ENCODE measurements at places on chromosomes 13 and 19.
A peak's percentile ranks its signal among the peaks of the same experiment; 100 is the strongest.

GRCh38 chr19:51602189-51602854, 27.9 kb downstream of the SIGLEC5 start:
- no peak for DNase-seq

DNA sequence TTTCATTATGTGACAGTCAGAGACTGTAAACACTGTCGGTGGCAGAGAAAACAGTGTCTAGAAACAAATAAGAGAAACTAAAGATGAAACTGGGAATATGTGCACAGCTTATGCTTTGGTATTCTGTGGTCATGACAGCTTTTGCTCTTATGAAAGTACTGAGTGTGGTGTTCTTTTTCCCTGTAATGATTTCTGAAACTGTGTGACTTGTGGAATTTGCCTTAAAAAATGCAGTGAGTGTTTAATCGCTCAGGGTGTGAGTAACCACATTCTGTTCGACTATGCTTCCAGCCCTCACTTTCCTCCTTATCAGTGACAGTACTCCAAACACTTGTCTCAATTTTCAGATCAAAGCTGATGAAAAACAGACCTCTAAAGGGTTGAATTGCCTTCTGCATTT, 66.9 kb upstream of the DIAPH3 start:
- no peak for DNase-seq

GRCh38 chr13:78131811-78132210, 213.2 kb upstream of the EDNRB start:
- no peak for DNase-seq

GRCh38 chr19:46481947-46482346, 10.6 kb upstream of the PNMA8A start:
- DNase-seq: no peak

GRCh38 chr13:32116210-32116609, 84.6 kb downstream of the FRY start:
- no peak for DNase-seq

DNA sequence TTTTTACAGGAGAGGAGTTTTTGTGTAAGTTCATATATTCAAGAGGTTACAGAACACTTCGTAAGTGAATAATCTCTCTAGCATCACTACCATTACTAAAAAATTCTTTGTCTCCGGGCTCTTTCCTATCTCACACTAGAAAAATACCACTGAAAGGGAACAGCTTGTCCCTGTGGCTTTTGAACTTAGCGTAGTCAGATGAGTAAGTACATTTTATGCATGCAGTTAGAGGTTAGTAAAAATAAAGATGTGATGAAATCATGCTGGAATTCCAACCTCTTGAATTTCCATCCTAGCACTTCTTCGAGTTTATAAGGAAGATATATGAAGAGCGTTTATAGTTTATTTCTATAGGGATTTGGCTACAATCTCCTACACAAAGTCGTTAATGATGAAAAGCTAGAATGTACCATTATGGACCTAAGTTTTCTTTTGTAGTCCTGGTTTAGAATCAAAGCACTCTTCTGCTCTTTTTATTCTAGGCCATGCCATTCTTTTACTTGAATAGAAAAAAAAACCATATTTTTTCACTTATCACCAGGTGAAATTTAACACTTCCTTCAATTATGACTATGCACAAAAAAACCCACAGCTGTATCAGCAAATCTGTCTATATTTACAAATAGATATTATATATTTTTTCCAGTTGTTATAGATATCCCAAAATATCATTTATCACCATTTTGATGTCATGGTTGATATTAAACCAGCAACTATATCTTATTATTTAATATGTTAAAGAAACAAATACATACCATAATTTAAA, 139.9 kb upstream of the PCDH9 start:
- no peak for DNase-seq

DNA sequence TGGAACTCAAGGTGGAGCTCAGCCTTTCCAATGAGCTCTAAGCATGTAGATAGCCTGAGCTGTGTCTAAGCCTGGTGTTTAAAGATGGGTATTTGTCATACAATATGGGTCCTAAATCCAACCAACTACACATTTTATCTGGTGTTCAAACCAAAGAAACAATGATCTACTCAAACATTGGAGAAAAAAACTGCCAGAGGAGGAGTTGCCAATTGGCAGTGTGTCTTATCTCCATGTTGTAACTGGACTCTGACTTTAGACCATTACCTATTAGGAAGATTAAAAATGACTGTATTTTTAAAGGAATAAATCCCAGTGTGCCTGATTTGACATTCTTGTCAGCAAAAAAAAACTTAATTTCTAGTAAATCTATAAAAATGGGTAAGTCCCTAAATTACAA, 96.3 kb downstream of the COG6 start:
- DNase-seq: no peak

- no peak for DNase-seq
Measured at GRCh38 chr19:50293263-50294004, 35.7 kb downstream of the KCNC3 start.

DNA sequence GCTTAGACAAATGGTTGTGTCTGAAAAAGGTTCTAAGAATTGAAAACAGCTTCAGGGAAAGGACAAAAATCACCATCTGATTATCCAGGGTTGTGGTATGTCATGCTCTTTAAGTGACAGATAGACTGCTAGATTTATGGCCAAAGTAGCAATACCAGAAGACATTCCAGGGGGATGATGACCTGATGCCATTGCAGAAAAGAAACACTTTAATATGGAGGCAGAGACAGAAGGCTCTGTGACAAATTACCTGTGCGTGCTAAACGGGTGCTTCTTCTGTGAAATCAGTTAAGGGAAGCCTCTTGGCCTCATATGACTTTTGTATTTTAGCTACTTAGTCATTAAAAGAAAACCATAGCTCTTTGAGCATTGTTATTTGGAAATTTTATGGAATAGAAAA, 144.3 kb upstream of the RNF113B start:
- DNase-seq: no peak

- no peak for DNase-seq
Measured at GRCh38 chr13:30735025-30735871, at the start of gene ALOX5AP. ALOX5AP (plus strand) TSS chr13:30735543; CDS start chr13:30735606, 63 bp downstream.

DNA sequence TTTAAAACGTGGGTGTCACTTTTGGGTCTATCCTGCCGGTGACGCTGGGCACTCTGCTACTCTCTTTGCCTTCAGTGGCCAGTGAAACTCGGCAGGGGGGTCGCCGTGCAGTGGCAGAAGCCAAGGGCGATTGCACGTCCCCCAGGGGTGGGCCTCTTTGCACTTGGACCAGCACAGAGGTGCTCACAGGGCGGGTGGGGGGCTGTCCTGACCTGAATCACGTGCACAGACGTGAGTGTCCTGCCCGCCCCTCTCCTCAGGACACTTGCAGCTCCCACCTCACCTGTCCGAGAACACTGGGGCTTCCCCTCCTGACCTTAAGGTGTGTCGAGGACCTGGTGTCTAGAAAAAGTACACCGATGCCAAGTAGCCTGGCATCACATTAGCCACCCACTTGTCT, 16.1 kb downstream of the COL4A1 start:
- no peak for DNase-seq

- DNase-seq: no peak
Measured at GRCh38 chr13:76036176-76036575, 400.0 kb downstream of the LMO7 start.

GRCh38 chr13:90395348-90395747, 952.1 kb upstream of the MIR17HG start:
- DNase-seq: no peak

DNA sequence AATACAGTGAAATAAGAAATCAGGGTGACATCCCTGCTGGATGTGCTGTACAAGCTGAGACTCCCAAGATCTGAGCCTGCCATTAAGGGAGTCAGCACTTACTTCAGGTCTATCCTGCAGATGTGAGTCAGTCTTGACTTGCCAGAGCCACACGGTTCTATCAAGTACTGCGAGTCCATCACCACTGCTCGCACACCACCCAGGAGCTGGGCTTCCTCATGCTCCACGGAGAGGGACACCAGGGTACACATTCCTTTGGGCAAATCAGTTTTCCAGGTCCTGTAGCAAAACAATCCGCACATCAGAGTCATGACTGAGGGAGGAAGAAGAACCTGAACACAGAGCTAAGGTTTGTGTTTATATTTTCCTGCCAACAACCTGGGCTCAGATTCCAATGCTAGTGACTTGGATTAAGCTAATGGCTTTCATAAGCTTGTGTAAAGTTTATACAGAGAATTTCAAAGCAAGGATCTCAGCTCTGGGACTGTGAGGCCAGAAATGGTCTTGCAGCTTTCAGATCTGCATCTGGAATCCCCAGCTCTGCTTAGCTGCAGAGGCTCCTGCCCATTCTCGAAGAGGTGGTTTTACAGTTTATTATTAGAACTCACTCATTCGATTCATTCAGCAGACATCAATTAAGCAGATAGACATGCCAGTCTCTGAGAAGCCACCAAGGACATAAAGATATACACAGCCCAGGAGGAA, 90.6 kb downstream of the KL start:
- no peak for DNase-seq

- no peak for DNase-seq
Measured at GRCh38 chr13:30920162-30920909, 12.1 kb upstream of the TEX26 start.

DNA sequence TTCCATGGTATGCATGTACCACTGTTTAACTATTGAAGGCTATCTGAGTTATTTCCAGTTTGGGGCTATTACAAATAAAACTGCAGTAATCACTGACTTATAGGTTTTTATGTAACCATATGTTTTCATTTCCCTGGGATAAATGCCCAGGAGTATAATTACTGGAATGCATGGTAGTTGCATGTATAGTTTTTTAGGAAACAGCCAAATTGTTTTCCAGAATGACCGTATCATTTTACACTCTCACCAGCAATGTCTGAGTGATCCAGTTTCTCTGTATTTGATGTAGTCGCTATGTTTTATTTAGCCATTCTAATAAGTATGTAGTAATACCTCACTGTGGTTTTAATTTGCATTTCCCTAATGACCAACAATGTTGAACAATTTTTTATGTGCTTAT, 42.0 kb downstream of the CYSLTR2 start:
- no peak for DNase-seq

DNA sequence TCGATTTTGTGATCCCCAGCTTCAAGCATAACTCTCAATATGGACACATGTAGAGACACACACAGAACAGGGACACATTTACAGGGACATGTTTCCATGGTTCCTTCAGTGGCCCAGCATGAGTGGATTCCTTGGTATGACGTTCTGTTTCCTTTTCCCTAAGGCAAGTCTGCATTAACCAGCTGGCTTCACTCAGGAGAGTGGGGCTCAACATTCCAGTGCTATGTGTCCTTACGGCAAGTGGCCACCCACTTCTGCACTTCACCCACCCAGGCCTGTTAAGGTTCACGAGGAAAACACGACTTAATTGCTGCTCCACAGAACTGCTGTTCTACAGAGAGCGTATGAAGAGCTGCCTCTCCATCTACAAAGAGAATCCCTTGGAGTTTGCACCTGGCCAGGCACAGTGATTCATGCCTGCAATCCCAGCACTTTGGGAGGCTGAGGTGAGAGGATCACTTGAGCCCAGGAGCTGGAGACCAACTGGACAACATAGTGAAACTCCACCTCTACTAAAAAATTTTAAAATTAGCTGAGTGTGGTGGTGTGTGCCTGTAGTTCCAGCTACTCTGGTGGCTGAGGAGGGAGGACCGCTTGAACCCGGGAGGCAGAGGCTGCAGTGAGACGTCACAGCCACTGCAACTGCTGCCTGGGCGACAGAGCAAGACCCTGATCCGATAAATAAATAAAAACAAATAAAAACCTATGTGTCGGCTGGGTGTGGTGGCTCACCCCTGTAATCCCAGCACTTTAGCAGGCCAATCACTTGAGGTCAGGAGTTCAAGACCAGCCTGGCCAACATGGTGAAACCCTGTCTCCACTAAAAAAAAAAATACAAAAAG, 32.5 kb downstream of the BRD4 start:
- no peak for DNase-seq

GRCh38 chr13:40609972-40610726, 56.3 kb downstream of the FOXO1 start:
- no peak for DNase-seq

DNA sequence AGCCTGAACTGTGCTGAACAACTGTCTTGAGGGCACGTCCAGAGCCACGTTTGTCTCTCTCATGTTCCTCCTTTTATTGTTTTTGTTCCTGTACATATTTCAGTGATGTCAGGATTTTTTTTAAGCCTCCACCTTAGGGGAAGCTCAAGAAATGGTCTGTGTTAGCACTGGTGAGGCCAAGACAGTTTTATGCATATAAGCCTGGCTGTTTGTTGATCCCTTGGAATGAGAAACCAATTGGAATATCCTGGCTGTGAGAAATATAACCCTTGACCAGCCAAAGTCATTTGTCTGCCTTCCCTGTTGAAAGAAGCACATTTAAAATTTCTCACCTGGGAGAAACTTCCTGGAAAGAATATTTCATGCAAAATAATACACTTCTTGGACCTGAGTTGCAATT, 115.8 kb downstream of the DNAJC15 start:
- no peak for DNase-seq

GRCh38 chr13:20359335-20359734, 127.2 kb upstream of the GJB6 start:
- no peak for DNase-seq

- no peak for DNase-seq
Measured at GRCh38 chr13:112596235-112596634, 8.3 kb upstream of the TUBGCP3 start.

DNA sequence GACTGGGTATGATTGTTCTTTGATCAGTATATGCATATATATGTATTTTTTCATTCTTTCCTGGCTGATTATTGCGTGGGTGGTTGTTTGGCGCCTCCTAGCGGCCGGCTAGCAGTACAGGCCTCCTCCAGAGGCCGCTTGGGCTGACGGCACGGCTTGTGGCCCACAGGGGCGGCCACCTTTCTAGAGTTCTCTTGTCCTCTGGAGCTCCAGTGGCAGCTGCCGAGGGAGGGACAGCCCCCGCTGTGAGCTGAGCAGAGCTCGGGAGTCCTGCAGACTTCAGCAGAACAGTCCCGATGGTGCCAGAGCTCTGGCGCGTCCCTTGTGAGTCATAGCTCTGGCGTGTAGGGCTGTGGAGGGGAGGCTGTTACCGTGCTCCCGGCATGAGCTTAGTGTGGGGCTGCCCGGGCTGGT, 22.5 kb upstream of the ZNF429 start:
- peak; percentile 60 for DNase-seq

GRCh38 chr19:12789904-12790619, 1.2 kb upstream of the JUNB start:
- DNase-seq: peak; percentile 97

DNA sequence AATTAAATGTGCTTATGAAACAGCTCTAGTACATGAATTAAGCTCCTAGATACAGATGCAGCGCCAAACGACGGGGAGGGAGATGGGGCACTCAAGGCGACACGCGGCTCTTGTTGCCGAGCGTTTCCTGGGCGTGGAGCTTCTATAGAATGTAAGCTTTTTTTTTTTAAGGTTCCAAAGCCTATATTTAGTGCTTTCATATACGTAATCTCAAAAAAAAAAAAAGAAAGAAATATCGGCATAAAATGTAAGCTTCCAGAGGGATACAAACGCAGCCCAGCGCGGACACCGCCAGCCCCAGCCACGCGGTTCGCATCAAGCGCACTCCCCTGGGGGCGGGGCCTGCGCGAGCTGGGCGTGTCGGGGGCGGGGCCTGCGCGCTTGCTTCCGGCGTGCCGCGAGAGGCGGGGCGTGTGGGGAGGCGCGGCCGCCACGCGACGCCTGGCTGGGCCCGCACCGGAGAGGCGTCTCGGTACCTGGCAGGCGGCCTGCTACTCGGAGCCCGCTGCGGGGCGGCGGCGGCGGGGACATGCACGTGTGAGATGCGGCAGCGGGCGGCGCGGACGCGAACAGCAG, at the start of gene URI1:
Gene URI1 (plus strand): TSS at position 412 of the 576 bp plus-strand sequence. CDS start 309 bp downstream, outside the sequence.
- DNase-seq: peak; percentile 97

All from stimulated activated CD4-positive, alpha-beta T cell treated with anti-CD3 and anti-CD28 coated beads, Interleukin-4, amount 100 ng/mL, for 48 hours (primary cell).